ENCODE measurements at places on chromosomes 1 and 21. TPM values are rescaled to one million over a fixed set of nuclear protein-coding genes. Genes with fewer than 3 reads are reported as not detected.

DNA sequence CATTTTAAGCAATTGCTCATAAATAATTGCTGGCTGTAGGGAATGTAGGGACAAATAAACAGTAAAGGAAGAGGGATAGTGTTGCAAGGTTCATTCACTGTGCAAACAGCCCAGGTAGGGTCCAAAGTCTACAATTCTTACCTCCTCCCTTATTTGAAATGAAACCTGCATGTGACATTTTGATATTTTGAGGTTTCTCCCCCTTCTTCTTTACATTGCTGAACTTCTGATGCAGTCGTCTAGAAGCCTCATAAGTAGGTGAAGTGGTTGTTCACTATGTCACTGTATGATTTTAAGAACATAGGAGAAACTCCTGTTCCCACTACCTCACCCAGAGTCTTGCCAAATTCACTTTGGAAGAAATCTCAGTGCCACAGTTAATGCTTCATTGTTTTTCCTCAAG lies 16.1 kb downstream of the F5 start:
- H3K4me3 ChIP-seq = no peak overlapping the region
- H3K36me3 ChIP-seq = no peaks in the 10 kb centered on the region
- peaks cover 14% of the 10 kb centered on the region for H3K27me3 ChIP-seq
- no peaks in the 10 kb centered on the region for H3K4me1 ChIP-seq
- H3K27ac ChIP-seq = no peak overlapping the region

KCNC4 gene
- 15.4 TPM for total RNA-seq

DNA sequence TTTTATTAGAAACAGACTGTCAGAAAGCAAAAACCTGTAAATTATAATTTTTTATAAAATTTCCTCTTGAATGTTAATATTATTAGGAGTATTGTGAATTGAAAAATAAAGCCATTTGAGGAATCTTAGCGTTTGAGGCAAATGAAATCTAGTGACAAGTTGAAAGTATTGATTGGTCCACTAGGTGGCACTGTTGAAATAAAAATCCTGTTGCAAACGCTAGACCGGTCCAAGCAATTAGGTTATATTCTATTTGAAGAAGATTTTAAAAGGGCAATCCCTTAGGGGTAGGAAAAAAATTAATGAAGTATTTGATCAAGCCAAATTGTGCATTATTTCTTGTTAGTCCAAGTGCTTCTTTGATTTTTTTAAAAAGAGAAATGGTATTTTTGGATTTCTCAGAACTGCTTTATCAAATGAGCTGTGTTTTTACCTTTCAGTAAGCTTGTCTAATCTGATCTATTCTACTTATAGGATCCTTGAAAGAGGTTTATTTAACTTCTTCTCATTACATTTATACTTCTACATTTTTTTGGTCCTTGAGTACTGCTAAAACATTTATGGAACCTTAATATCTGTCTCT lies 57.7 kb downstream of the ATG4C start:
- no peaks in the 10 kb centered on the region for H3K4me1 ChIP-seq
- no peak overlapping the region for H3K27ac ChIP-seq
- H3K36me3 ChIP-seq = no peaks in the 10 kb centered on the region
- no peaks in the 10 kb centered on the region for H3K27me3 ChIP-seq

KMO gene
- 1.8 TPM for total RNA-seq

- no peak overlapping the region for H3K4me3 ChIP-seq
- H3K4me1 ChIP-seq = no peaks in the 10 kb centered on the region
- 0 out of 2 replicates have a peak, but pooled peaks cover 6% of the 10 kb centered on the region for H3K27me3 ChIP-seq
These were observed 320.9 kb downstream of the ASTN1 start for GRCh38 chr1:176843352-176844297.

GRCh38 chr1:167043752-167044488 lies 46.3 kb downstream of the GPA33 start:
- H3K4me1 ChIP-seq = no peaks in the 10 kb centered on the region
- H3K27ac ChIP-seq = no peak overlapping the region
- peaks cover 22% of the 10 kb centered on the region for H3K27me3 ChIP-seq
- H3K36me3 ChIP-seq = no peaks in the 10 kb centered on the region
- DNase-seq = no peak

All from Panc1 (cell line).